ENCODE measurements at places on chromosomes 2 and 18.

DNA sequence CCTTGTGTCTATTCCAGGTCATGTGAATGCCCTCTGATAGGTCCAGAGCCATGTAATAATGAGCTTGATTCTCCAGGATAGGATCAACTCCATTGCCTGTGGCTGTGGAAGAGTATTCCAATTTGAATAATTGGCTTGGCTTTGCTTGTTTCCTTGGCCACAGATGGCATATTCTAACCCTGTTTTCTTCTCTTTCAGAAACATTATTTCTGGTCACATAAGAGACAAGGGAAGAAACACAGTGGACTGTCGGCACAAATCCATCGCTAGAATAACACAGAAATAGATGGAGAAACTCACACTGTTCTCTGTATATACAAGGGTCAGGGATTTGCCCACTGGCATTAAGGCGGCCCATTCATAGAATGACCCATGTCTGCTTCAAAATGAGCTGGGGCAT, 278.4 kb upstream of the CCDC68 start:
- DNase-seq: no peak

- no peak for DNase-seq
Measured at GRCh38 chr2:12340164-12340563, 376.6 kb upstream of the TRIB2 start.

GRCh38 chr2:176173567-176174381, 14.7 kb upstream of the HOXD1 start:
- DNase-seq: no peak

- DNase-seq: no peak
Measured at GRCh38 chr18:22739061-22739642, 194.0 kb upstream of the RBBP8 start.

GRCh38 chr2:101617796-101618195, 79.7 kb upstream of the MAP4K4 start:
- DNase-seq: no peak

DNA sequence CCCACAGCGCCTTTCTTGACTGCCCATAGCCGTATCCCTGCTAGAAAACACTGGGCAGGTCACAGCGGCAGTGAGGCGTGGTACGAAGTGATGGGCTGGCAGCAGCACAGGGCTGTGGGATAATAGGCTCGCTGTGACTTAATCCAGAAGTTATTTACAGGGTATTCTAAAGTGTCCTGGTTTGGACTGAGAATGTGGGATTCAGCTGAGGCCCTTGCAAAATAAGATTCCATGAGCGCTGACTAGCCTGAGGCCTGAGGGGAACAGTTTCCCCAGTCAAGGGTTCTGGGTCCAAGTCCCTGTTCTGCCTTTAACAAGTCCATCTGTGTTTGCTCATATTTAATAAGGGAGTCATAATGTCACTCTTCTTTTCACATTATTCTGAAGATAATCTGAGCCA, 34.6 kb downstream of the SETBP1 start:
- DNase-seq: no peak

GRCh38 chr2:59353306-59353921, 1112.3 kb upstream of the FANCL start:
- DNase-seq: no peak

DNA sequence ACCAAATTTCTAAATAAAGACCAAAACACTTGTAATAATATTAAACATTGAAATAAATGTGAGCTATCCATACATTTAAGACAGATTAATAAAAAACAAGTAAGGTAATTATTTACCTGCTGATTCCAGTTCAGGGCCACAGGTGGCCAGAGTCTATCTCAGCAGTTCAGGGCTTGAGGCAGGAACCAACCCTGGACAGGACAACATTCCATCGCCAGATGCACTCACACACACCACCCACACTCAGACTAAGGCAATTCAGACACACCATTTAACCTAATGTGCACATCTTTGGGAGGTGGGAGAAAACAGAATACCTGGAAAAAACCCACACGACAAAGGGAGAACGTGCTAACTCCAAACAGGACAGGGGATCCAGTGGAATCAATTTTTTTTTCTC, 14.1 kb upstream of the WDSUB1 start:
- DNase-seq: peak; percentile 17

DNA sequence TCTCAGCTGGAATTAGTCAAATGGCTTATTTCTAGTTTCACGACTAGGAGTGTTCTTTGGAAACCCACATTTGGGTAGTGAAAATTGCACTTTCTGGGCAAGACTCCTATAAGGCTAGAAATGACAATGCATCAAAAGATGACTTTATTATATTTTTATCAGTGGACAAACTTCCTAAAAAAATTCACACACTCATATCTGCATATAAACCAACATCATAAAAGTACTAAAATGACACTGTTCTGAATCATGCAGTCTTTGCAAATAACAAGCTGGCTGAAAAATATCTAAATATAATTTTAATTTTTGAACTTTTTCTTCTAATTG, 17.6 kb downstream of the MXD1 start:
- DNase-seq: no peak

DNA sequence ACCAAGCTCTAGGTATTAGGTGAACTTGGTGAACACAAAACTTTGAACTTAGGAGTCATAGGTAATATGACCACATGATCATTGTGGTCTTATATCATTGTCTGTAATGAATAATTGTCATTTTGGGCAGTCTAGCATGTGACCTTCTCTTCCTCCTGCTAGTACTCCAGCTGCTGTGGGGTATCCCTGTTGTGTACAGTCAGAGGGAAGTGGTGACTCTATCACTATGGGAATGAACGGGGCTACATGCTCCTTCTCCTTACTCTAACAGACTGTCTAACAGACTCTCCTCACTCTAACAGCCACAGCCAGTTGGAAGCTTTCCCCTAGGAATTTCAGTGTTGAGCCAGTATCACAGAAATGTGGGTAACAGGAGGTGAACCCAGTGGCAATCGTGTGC, 68.2 kb upstream of the NEDD4L start:
- DNase-seq: no peak

GRCh38 chr2:200483729-200484198, 26.1 kb downstream of the KCTD18 start:
- DNase-seq: peak; percentile 45

- no peak for DNase-seq
Measured at GRCh38 chr2:237841051-237841450, 18.4 kb upstream of the RAMP1 start.

- no peak for DNase-seq
Measured at GRCh38 chr2:46535360-46535759, 56.0 kb downstream of the TMEM247 start.

- peak; percentile 50 for DNase-seq
Measured at GRCh38 chr2:222320436-222321395, 21.9 kb upstream of the PAX3 start.

DNA sequence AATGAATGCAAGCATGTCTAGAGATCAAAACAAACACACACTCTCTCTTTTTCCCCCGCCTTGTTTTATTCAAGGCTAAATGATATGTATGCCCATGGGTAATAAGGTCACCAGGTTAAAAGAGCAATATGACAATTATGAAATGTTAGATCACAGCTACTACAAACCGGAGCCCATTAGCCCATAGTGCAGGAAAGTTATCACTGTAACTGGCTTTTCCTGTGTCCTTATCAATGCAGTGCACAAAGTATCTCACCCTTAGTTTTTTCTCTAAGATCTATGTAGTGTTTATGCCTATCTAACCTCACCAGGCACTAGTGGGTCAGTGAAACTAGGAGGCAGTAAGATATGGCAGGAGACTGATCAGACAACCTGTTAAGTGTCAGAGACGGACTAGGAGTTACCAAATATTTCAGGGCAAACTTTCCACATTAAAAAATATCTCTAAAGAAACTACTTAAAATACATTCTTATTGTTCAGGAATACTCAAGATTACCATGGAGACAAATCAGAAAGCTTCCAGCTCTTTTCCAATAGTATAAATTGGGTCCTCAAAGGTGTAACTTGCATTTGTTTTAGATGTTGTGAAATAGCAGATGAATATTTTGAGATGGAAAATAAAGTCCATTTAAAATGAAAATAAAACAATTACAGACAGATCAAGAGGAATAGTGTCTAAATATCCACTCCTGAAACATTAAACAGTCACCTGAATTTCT, 282.2 kb downstream of the EXOC6B start:
- DNase-seq: no peak

GRCh38 chr18:26309281-26309680, 83.0 kb downstream of the TAF4B start:
- DNase-seq: no peak

DNA sequence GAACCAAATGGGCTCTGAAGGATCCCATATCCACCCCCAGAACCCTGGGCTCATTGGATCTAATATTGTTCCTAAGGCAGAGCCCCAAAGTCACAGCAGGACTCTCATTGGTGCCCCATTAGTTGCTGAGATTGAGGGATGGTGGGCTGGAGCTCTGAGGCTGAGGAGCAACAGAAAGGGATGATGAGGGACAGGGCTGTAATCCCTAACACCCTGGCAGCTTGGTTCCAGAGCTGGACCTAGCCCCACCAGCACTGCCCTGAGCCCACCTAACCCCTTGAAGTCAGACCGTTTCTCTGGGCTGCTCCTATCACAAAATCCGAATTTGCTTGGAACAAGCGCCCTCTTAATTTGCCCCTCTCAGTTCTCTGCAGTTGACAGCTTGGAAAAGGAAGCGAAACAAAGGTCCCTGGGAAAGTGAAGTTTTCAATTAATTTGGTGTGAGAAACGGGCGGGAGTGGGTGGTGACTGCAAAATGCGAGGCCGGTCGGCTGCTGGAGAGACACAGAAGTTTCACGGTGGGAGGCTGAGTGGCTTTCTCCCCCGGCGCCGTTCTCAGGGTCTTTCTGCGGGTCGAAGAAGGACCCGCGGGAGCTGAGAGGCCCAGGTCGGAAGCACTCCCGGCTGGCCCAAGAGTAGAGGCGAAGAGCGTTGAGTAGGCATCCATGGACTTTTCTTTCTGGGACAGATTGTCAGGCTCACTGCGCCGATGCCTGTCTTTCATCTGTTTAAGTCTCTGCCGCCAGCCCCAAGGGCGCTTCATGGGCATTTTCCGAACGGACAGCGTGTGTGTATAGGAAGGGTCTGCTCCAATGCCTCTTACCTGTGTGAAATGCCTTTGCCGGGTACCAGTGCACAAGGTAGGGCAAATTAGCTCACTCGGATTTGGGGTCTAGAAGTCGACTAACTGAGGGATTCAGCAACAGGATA, 927 bp upstream of the HOXD13 start:
- no peak for DNase-seq

- DNase-seq: no peak
Measured at GRCh38 chr2:29991086-29991485, 69.7 kb upstream of the ALK start.

DNA sequence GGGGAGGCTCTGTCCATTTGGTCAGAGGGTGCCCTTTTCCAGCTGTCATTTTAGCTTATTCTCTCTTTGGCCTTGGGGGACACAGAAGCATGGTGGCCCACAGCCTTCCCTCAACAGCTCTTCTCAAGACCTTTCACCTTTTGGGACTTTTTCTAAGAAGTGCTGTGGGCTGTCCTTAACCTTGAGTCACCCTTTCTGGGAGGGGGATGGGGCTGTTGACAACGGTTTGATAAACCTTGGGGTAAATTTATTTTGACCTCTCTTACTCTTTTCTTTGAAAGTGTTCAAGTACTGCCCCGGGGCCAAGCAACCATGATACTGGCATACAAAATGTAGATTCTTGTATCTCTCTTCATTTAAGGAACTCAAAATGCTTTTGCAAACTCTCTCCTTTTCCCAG, 13.7 kb downstream of the IGFBP5 start:
- no peak for DNase-seq

GRCh38 chr18:74373428-74373827, 57.8 kb downstream of the C18orf63 start:
- DNase-seq: no peak

- no peak for DNase-seq
Measured at GRCh38 chr2:172091761-172092566, 6.7 kb downstream of the DLX1 start.

GRCh38 chr2:17918789-17919188, 40.3 kb downstream of the KCNS3 start:
- DNase-seq: peak; percentile 53

GRCh38 chr2:196239622-196240587, 68.5 kb upstream of the STK17B start:
- no peak for DNase-seq

DNA sequence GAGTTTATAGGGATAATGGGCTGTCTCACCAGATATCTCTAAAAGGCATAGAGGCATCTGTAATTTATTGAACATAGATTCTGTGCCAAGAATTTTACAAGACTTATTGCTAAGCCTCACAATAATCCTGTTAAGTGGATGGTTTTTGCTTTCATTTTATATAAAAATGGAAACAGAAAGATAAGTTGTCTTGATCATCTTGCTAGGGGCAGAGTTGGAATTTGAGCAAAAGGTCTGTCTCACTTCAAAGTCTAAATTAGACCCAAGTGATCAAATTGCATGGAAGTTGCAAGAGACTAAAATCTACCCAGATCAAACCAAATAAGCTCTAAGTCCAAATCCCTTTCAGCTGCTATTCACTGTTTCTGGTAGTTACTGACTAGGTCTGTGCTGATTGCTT, 95.3 kb upstream of the SOX11 start:
- DNase-seq: no peak

- DNase-seq: no peak
Measured at GRCh38 chr2:182321096-182321495, 105.7 kb downstream of the PDE1A start.

GRCh38 chr2:107466984-107467773, 359.5 kb upstream of the RGPD4 start:
- DNase-seq: no peak

GRCh38 chr2:162072976-162073887, 783 bp downstream of the DPP4 start:
- no peak for DNase-seq

- peak; percentile 39 for DNase-seq
Measured at GRCh38 chr2:173353556-173353955, 1.1 kb upstream of the CDCA7 start.

DNA sequence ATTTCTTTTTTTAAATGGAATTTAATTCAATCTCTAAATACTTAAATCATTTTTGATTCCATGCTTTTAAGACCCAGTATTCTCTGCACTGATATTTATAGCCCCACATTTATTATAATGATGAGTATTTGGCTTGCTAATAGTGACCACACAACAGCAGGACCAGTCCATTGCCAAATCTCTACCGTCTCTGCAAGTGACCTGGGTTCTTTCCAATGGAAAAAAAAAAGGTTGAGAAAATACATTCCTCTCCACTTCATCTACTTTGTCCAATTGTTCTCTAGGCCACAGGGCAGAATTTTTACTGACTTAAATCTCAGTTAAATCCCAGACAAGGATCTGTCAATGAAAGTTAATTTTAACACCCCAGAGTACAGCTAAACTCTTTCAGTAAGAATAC, 20.5 kb downstream of the GRB14 start:
- DNase-seq: no peak

DNA sequence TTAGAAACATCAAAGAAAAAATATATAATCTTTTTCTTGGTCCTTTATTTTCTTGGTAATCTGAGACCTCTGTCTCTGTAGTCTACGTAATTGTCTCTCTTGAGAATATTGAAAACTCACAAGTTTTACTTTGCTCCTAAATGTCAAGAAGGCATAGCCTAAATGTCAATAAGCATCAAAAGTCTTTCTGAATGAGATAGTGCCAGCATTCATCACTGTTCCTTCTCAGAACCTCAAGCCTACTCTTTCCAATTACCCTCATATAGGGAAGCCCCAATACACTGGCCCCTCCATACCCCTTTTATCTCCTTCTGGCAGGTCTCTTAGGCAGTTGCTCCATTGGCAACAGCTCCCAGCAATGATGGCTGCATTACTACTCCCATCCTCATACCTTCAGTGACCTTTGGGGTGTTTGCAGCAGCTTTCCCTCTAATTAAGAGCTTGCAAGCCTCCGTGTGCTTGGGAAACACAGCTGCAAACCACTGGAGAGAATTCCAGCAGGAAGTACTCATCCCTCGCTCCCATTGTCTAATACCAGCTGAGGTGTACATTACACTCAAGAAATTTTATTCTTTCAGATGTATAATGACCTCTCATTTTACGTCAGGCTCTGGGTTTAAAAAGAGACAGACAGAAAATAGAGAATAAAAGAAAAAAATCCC, 95.8 kb downstream of the KYNU start:
- no peak for DNase-seq

Measured in large intestine (tissue), 12 donors.